ENCODE measurements at places on chromosomes 11 and 22. TPM values are rescaled to one million over a fixed set of nuclear protein-coding genes. Genes with fewer than 3 reads are reported as not detected.

DNA sequence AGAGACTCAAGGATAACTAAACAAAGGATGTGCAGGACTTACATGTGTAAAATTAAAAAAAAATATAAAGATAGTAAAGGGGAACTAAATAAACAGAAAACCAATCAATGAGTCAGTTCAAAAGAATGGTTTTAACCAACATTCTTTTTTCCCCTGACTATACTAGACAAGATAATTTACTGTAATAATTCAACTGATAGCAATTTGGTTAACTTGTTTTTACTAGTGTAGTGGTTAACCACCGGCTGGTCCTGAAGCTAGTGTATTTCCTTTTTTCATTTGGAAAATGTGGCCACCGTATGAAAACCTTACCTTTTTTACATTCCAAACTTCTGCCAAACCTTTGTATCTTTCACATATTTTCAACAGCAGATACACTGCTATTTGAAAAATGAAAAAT, 123.1 kb downstream of the ARHGAP42 start:
- no peaks in the 10 kb centered on the region for H3K36me3 ChIP-seq
- H3K27ac ChIP-seq: no peak overlapping the region
- H3K27me3 ChIP-seq: no peaks in the 10 kb centered on the region
- no peak for DNase-seq

DNA sequence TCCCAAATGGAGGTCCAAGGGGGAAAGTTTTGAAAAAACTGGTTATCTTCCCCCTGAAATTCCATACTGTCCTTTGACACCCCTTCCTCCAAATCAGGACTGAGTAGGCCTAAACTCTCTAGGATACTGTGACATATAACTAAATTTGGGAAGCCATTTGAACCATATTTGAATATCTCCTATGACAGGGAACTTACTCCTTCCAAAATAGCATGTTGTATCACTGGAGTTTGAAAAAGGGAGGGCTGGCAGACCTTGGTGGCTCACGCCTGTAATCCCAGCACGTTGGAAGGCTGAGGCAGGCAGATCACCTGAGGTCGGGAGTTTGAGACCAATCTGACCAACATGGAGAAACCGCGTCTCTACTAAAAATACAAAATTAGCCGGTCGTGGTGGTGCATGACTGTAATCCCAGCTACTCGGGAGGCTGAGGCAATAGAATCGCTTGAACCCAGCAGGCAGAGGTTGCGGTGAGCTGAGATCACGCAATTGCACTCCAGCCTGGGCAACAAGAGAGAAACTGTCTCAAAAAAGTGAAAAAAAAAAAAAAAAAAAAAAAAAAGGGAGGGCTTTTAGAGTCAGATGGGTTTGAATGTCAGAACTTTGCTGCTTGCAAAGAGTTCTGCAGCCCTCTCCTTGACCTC, 42.4 kb downstream of the PIK3C2A start:
- no peak overlapping the region for H3K27ac ChIP-seq
- H3K4me1 ChIP-seq: peaks cover 17% of the 10 kb centered on the region
- no peak for DNase-seq
- no peaks in the 10 kb centered on the region for H3K36me3 ChIP-seq
- H3K27me3 ChIP-seq: no peaks in the 10 kb centered on the region
- H3K4me3 ChIP-seq: no peak overlapping the region

GRCh38 chr11:87942786-87943185, 232.5 kb downstream of the RAB38 start:
- H3K36me3 ChIP-seq: no peaks in the 10 kb centered on the region
- no peaks in the 10 kb centered on the region for H3K4me1 ChIP-seq
- H3K27me3 ChIP-seq: no peaks in the 10 kb centered on the region
- no peak overlapping the region for H3K27ac ChIP-seq
- no peak overlapping the region for H3K4me3 ChIP-seq

- H3K4me1 ChIP-seq: peaks cover 3% of the 10 kb centered on the region
- H3K4me3 ChIP-seq: no peak overlapping the region
- H3K27me3 ChIP-seq: no peaks in the 10 kb centered on the region
- no peak overlapping the region for H3K27ac ChIP-seq
- DNase-seq: peak; percentile 39
Observed at GRCh38 chr11:73538381-73538872, 59.5 kb downstream of the FAM168A start.

GRCh38 chr22:47474464-47474863, 712.0 kb downstream of the TBC1D22A start:
- H3K36me3 ChIP-seq: no peaks in the 10 kb centered on the region
- peak; percentile 32 for DNase-seq
- no peak overlapping the region for H3K27ac ChIP-seq
- no peaks in the 10 kb centered on the region for H3K27me3 ChIP-seq
- H3K4me3 ChIP-seq: no peak overlapping the region
- H3K4me1 ChIP-seq: no peaks in the 10 kb centered on the region

The CPT1B gene
- total RNA-seq: 34.3 TPM
